Stimulated activated CD4-positive, alpha-beta T cell treated with anti-CD3 and anti-CD28 coated beads, Interleukin-12 subunit alpha, Interleukin-12 subunit beta, amount 100 ng/mL, for 24 hours (primary cell): ENCODE measurements at places on chromosomes 5 and 9.

DNA sequence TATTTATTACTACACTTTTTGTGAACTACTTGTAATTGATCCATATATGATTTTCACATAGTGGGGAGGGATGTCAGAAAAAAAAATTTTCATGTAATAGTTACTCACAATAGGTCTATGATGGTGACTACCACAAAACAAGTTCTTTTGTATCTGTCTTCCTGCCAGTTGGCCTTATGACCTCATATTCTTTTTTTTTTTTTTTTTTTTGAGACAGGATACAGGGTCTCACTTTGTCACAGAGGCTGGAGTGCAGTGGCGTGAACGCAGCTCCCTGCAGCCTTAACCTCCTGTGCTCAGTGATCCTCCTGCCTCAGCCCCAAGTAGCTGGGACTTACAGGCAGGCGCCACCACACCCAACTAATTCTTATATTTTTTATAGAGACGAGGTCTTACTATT is 10.9 kb downstream of the SEC24A start:
- DNase-seq, result no peak

DNA sequence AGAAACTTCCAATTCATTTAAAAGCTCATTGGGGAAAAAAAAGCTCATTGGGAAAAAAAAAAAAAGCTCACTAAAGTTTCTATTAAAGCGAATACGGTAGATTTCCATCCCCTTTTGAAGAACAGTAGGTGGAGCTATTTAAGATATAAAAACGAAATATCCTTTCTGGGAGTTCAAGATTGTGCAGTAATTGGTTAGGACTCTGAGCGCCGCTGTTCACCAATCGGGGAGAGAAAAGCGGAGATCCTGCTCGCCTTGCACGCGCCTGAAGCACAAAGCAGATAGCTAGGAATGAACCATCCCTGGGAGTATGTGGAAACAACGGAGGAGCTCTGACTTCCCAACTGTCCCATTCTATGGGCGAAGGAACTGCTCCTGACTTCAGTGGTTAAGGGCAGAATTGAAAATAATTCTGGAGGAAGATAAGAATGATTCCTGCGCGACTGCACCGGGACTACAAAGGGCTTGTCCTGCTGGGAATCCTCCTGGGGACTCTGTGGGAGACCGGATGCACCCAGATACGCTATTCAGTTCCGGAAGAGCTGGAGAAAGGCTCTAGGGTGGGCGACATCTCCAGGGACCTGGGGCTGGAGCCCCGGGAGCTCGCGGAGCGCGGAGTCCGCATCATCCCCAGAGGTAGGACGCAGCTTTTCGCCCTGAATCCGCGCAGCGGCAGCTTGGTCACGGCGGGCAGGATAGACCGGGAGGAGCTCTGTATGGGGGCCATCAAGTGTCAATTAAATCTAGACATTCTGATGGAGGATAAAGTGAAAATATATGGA is at the start of gene PCDHGA12:
TSS of gene PCDHGA12 (plus strand) at position 176 of the 782 bp plus-strand sequence. CDS start at position 429, 253 bp downstream.
- DNase-seq, result no peak

DNA sequence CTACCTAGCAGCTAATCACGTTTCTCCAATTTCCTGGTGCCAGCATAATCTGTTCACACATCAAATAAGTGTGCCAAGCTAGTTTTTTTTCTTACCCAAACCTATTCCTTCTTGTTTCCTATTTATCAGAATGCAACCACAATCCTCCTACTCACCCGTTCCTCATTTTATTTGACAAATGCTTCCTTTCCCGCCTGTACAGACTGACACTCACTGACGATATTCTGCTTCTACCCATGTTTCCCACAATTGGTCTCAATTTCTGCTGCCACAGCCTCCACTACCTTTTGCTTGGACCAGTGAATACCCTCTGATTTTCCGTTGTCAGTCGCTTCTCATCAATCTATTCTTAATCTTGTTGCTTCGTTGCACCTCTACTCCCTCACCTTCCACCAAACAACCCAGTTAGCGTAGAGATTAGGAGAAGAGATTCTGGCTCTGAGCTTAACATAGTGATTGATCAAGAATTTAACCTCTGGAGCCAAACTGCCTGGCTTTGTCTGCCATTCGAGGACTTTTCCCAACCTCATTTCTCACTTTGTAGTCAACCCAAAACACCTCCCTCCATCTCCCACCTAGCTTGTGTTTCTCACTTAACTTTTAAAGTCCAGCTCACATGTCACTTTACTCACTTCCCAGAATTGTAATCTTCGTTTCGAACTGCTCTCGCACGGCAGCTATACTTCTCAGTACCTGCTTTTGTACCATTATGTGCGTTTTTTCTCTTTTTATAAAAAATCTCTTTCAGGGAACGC is 729 bp upstream of the TMEM38B start:
- DNase-seq, result no peak

DNA sequence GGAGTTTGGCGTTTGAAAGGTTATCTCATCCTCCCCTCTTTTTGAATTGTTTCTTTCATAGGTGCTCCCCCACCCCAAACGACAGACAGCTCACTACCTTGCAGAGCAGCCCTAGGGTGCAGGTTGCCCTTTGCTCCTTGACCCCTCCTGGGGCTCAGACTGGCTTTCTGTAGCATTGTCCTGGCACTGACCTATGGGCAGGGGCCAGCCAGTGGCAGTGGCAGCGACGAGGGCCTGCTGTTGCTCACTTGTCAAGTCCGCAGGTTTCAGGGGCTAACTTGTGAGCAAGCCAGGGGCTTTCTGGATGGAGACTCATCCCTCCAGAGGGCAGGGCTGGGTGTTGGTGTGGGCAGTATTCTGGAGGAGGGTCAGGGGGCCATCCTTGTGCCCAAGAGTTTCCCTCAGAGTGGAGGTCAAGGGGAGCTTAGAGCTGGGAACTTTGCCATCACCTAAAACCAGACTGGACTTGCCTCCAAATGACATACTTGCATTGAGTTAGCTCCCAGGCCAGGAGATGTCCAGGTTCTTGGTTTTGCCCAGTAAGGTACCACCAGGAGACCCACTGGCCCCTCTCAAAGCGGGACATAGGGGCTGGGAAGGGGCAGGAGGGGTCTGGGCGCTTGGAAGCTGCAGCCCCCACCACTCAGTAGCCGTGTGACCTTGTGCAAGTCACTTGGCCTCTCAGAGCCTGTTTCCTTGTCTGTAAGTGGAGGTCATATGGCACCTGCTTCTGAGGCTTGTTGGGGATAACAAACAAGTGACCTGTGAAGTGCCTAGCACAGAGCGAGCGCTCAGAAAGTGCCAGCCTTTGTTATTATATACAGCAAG is 53.5 kb upstream of the CDKN2AIPNL start:
- DNase-seq, result no peak

DNA sequence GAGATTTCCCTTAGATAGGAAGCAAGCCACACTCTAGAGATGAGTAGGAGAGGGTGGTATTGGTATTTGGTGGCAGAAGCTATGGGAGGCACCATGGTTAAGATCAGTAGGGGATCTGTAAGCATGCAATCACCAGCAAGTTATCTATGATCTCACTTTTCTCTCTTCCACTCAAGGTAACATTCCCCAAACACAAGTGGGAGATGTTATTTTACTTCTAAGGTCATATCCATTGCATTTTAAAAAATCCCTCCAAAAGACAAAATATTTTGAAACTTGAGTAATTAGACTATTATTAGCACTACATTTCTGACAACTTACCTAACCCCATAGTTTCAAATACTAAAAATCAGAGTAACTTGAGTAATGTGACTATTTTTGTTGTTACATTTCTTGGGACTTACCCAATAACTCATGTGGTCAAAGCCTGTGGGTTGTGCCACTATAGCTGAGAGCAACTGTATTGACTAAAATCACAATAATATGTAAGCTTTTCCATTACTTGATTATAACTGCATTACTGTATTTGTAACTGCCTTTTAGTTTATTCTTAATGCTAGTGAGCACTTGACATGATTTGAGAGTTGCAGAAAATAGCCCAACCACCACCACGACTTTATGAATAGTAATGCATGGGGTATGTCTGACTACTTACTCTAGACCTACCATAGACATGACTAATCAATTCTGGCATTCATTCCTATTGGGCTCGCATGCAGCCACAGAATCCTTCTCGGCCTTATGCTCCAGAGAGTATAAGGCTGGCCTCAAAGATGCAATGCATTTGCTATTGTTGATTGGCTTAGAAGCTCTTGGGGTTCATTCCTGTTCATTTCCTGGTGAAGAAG is 264.7 kb downstream of the TRIM32 start:
- DNase-seq, result no peak

- no peak for DNase-seq
Observed at GRCh38 chr5:168110870-168111832, 180.3 kb upstream of the WWC1 start.

DNA sequence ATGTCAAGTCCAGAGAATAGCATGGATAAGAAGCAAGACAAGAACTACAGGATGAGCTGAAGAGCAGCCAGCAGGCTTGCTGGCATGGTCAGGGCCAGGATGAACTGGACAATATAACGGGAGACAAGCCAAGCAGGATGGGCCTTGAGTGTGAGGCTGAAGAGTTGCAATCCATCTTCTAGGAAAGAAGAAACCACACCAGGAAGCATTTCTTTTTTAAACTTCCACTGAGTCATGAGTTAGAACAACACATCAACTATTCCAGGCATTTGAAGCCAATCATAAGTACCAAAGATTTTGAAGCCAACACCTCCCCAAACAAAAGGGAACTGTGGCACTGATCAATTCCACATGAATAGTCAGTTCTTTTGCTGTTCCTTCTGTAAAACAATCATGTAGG is 27.3 kb downstream of the SLC31A2 start:
- no peak for DNase-seq

GRCh38 chr5:163473635-163474243 is 13.3 kb downstream of the HMMR start:
- DNase-seq, result no peak

GRCh38 chr9:110327716-110328115 is 9.9 kb downstream of the TXNDC8 start:
- no peak for DNase-seq

DNA sequence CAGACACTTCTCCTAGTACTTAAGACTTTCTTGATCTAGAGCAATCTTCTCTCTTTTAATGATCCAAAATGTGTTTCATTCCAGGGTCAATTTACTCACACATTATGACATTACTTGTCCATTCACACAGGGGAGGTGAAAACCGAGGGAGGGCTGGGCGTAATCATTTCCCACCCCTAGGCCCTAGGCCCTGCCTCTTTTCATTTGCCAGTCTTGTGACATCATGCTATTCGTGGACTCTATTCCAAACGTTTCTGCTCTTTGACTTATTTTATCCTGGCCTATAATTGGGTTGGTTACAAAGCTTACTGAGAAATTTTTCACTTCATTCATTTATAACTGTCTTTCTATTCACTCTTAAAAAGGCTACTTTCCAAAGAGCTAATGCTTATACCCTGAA is 2.4 kb downstream of the DCAF12 start:
- DNase-seq, result no peak

GRCh38 chr5:1901061-1901460 is 18.3 kb upstream of the IRX4 start:
- DNase-seq, result no peak

GRCh38 chr9:77856615-77857014 is 175.0 kb downstream of the GNAQ start:
- no peak for DNase-seq

GRCh38 chr5:2710910-2711309 is 40.6 kb downstream of the IRX2 start:
- no peak for DNase-seq

- DNase-seq, result no peak
Observed at GRCh38 chr9:6614489-6614888, 31.0 kb downstream of the GLDC start.

GRCh38 chr9:33676746-33677505 is 118.4 kb upstream of the PRSS3 start:
- peak; percentile 3 for DNase-seq

GRCh38 chr5:34919077-34919476 is 3.6 kb downstream of the BRIX1 start:
- DNase-seq, result no peak

- no peak for DNase-seq
Observed at GRCh38 chr9:134306636-134307600, 19.3 kb upstream of the RXRA start.

- DNase-seq, result no peak
Observed at GRCh38 chr9:34070606-34071324, 22.1 kb upstream of the UBAP2 start.

- DNase-seq, result no peak
Observed at GRCh38 chr9:16230731-16231130, 639.7 kb downstream of the BNC2 start.

- no peak for DNase-seq
Observed at GRCh38 chr9:76255781-76256455, 138.3 kb downstream of the RFK start.

DNA sequence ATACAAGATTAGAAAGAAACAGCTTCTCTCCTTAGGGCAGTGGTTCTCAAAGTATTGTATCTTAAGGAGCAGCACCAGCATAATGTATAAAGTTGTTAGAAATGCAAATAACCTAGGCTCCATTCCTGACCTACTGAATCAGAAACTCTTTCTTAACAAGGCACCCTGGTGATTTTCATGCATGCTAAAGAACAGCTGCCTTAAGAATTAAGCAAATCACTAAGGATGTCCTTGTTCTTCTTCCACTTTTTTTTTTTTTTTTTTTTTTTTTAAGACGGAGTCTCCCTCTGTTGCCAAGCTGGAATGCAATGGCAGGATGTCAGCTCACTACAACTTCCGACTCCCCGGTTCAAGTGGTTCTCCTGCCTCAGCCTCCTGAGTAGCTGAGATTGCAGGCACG is 1095.2 kb upstream of the EDIL3 start:
- DNase-seq, result no peak

GRCh38 chr9:126690431-126691051 is 76.8 kb downstream of the LMX1B start:
- DNase-seq, result no peak

DNA sequence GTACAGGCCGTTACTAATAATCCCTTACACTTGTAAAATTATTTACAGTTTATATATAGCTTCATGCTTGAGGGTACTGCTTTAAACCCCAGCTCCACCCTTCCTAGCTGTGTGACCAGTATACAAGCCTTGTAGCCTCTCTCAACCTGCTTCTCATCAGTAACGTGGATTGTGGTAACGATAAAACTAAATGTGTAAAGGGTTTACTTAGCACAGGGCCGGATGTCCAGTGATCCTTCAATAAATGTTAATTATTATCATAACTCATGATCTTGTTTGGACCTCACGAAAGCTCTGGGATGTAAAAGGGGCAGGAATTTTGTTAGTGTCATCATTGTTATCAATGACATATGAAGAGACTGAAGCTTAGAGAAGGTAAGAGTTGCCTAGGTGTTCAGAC is 7.5 kb upstream of the ARSI start:
- DNase-seq, result no peak

- no peak for DNase-seq
Observed at GRCh38 chr9:120431268-120431667, 148.7 kb downstream of the CDK5RAP2 start.

GRCh38 chr5:142674531-142675469 is 11.1 kb downstream of the FGF1 start:
- no peak for DNase-seq
